ENCODE measurements at places on chromosomes 4 and X.

DNA sequence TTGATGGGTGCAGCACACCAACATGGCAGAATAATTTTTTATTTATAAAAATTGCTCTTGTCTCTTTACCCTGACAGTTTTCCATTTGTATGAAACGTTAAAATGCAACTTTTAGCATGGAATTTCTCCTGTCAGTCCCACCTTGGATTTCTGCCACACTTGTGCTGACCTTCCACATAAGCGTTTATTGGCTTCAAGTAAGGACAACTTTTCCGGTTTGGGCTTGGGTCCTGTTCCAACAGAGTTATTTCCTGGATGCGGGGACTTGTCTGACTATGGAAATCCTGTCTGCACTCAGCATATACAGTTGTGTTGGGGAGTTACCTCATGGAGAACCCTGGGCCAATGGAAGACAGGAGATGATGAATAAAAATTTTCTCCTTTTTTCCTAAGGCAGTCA is 294.7 kb downstream of the NAF1 start:
- DNase-seq: no peak

- no peak for DNase-seq
Measured at GRCh38 chrX:115533485-115533884, 27.5 kb upstream of the PLS3 start.

DNA sequence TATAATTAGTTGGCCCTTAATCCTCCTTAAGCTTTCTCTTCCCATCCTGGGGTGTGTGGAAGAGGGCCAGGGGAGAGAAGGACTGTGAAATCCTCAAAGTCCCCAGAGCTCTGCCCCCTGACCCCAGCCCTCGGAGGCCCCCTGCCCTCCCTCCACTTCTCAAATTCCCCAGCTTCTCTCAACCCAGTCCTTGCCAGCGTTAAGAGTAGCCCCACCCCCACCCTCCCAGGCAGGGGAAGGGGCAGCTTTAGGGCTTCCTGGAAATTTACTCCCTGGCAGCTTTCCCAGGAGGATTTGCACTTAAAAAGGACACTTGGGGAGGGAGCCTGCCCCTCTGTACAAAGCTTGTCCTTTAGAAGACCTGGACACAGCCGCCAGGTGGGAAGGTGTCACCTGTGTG is 11.8 kb upstream of the CD40LG start:
- DNase-seq: no peak

DNA sequence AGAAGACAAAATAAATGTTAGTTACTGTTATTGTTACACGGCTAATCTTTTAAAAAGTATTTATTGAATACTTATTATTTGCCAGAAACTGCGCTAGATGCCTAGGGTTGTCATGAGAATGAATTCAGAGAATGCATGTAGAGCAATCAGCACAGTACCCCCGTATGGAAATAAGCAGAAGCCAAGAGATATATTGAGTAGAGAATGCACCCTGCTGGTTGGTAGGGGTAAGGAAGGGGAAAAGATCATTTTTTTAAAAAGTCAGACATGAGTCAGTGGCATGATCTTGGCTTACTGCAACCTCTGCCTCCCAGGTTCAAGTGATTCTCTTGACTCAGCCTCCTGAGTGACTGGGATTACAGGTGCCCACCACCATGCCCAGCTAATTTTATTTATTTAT is 13.1 kb upstream of the DRP2 start:
- DNase-seq: no peak

- DNase-seq: no peak
Measured at GRCh38 chr4:3760841-3761240, 5.3 kb upstream of the ADRA2C start.

Data from NCI-H1417 treated with DMSO at 0.1 percent for 48 hours (cell line).